ENCODE measurements at places on chromosomes 2 and 18.
A peak's percentile ranks its signal among the peaks of the same experiment; 100 is the strongest.

DNA sequence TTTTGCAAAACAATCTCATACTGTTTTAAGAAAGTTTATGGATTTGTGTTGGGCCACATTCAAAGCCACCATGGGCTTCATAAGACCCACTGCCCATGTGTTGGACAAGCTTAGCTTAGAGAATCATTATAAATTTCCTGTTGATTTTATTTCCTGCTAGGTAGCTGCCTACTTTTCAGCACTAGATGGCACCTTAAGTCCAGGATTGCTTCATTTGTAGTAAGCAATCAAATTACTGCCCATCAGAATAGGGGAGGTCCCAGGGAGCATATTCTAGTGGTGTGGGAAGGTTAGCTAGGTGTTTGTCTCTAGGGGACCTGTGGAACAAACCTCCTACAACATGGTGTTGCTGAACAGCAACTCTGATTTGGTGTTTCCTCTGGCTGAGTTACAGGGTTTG, 11.0 kb upstream of the DCDC2C start:
- no peak for DNase-seq

DNA sequence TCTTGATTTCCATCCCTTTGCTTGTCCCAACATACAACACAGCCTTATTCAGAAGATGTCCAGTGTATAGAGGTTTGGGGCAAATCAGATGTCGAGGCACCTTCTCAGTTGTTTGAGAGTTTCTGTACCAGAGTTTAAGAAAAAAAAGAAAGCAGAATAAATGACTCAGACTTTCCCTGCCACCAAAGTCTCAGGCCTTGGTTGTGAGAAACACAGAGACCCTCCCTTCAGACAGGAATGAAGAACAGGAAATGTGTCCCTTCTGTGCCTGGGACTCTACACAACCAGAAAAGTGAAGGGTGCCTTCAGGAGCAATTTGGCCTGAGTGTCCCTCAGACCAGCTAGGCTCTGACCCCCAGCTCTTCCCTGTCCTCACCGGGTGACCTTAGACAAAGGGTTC, 37.3 kb upstream of the REL start:
- no peak for DNase-seq

DNA sequence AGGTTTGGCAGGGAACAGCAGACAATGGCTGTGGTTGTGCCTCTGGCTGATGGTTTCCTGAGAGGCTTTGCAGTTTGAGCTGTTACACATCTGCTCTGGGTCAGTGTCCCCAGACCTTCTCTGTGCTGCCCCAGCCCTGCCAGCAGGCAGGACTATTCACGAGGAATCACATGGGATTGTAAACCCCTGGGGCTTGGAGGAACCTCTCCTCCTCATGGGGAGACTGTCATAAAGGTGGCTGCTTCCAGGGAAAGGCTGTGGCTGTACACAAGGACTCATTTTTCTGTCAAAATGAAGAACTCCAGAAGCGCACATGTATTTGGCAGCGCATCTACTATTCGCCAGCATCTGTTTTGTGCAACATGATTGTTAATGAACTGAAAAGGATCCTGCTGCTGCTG, 142.6 kb upstream of the CYP1B1 start:
- no peak for DNase-seq

- DNase-seq = no peak
Observed at GRCh38 chr2:169513926-169514325, 4.4 kb downstream of the KLHL41 start.

- DNase-seq = no peak
Observed at GRCh38 chr2:28137221-28137620, 246.7 kb downstream of the BABAM2 start.

- DNase-seq = no peak
Observed at GRCh38 chr2:123456416-123456815, 568.7 kb upstream of the CNTNAP5 start.

- no peak for DNase-seq
Observed at GRCh38 chr2:192498747-192499146, 304.0 kb upstream of the TMEFF2 start.

GRCh38 chr2:52117299-52117698, 1085.4 kb upstream of the NRXN1 start:
- DNase-seq = no peak

DNA sequence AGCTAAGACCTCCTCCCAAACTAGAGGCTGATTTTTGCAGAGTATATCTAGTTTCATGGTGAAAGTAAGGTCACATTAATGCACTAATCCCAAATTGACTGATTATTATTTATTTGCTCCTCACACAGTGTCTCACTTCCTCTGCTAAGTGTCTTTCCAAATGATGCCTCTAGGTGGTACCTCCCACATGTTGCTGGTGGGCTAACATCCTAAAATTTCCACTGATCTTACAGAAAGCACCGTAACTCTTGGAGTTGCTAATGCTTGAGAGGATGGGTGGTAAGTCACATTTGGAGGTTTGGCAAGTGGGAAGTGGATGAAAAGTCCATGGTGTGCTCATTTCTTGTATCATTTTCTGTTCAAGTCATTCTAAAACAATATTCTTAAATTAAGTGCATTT, 428.7 kb upstream of the GYPC start:
- DNase-seq = no peak

DNA sequence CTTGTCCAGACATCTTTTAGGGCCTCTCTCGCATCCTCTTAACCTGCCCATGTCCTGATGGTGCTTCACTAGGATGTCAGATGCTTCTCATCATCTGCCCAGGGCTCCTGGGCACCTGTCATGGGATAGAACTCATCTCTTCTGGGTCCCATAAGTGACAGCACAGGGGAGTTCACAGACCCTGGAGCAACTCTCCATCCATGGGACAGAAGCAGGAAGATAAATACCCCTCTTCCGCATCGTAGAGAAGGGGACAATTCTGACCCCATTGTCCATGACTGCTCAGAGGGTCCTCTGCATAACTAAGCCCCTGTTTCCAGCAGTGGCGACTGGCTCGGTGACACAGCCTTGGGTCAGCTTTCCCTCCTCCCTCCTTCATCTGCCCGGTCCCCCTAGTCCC, 82.3 kb downstream of the TWIST2 start:
- no peak for DNase-seq

- DNase-seq = no peak
Observed at GRCh38 chr2:240920783-240921231, 14.7 kb downstream of the CROCC2 start.

DNA sequence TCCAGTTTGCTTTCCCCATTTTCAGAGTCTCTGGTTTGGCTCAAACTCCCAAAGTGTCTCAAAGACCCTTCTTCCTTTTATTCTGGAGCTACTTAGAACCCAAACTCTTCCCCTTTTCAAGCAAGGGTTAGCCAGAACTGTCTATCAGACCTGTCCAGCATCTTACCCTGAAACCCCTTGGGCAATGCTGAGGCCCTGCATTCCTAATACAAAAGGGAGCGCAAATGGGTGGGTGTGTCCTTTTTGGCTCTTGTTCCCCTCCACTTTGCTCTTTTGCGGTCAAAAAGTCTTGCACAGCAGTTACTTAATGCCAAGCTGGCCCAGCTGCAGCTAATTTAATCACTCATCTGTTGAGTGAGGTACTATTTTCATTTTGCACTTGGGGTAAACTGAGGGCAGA, 231.2 kb upstream of the FOSL2 start:
- DNase-seq = no peak

GRCh38 chr2:108583903-108584520, 49.7 kb downstream of the LIMS1 start:
- peak; percentile 34 for DNase-seq

- DNase-seq = no peak
Observed at GRCh38 chr2:74935975-74936391, 22.5 kb upstream of the POLE4 start.

DNA sequence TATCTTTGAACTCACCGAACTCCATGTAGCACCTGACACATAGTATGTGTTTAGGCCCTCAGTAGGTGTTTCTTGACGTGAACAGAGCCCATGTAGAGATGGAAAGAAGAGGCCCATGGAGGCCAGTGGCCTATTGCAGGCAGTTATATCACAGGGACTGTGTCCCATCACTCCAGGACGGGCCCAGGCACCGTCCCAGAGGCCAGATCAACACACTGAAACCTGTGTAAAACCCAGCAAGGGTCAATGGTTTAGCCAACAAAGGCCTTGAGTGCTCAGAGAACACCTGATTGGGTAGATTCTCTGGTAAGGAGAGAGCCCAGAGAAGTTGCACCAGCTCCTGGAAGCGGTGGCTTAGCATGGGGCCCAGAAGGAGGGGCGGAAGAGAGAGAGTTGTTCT, 82.8 kb downstream of the INHBB start:
- DNase-seq = no peak

- DNase-seq = peak; percentile 16
Observed at GRCh38 chr2:229715895-229716507, 1.6 kb upstream of the DNER start.

DNA sequence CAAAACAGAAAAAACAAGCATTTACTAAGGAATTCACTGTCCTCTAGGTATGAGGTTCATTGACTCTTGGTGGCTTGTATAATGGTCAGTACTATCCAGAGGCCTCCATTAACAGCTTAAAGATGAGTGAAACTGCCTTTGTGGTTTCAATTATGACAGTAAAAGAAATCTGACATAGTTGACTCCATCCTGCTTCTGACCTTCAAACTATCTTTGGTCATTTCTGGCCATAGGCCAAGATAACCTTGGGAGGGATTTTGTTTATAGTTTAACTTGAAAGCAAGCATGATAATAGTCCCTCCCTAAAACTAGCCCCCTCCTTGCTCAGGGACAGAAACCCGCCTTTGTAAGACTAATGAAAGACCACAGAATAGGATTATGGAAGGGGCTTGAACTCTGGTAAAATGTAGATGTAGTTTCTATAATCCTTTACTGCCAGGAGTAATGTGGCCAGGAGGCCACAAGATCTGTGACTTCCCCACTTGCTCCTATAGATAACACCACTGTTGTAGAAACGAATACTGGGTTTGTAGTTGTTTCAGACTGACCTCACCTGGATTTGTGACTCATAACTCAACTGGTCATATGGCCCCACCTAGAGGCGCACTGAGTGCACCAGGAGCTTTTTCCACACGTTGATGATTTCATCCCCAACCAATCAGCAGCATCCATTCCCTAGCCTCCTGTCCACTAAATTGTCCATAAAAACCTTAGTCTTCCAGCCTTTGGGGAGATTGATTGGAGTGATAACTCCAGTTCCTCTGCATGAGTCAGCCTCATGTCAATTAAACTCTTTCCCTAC, 8.6 kb upstream of the PLEKHM3 start:
- DNase-seq = peak; percentile 12

DNA sequence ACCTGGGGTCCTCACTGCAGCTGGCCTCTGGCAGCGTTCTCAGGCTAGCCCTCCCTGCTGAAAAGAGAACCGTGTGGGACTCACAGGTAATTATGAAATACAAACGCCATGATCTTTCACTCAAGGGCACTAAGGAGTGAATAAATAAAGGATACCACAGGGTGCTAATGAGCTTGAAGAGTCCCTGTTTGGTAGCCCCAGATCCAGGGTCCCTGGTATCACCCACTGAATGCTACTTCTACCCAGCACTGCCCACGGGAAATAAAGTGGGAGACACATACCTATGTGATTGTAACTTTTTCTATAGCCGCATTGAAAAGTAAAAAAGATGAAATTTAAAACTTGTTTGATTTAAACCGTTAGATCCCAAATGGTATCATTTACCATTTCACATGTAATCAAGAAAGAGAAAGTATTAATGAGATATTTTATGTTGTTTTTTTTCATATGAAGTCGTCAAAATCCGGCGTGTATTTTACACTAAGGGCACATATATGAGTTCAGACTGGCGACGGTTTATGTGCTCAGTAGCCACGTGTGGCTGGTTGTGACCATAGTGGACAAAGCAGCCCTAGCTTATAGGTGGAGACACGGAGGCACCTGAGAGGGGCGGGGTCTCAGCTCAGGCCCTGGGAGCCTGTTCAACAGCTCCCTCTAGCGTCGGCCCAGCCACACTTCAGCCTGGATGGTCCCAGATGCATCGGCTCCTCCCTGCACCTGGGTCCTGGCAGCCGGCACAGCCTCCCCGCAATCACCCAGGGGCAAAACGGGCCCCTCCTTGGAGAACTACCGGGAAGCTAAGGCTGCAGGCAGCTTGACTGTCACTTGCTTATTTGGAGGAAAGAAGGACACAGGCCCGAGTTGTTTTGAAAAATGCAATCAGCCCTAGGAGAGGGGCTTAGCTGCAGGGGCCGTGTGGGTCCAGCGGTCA, 39.2 kb downstream of the ODC1 start:
- peak; percentile 82 for DNase-seq

DNA sequence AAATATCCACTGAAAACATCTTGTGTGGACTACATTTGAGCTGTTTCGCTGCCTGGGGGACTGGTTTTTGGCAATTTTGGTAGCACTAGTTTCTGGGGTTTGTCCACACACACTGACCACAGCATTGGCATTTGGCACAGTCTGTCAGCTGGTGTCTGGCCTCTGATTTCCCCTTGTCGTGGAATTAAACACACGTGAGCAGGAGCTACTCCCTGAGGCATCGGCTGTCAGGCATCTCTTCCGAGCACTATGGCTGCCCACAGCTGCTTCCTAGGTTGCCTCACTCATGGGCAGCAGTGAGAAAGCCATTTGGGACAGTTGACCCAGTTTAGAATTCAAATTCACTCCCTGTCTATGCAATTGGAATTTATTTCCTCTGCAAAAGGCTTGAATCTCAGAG, 46.8 kb upstream of the FZD5 start:
- no peak for DNase-seq

- no peak for DNase-seq
Observed at GRCh38 chr2:61845320-61845719, 8.5 kb downstream of the FAM161A start.

DNA sequence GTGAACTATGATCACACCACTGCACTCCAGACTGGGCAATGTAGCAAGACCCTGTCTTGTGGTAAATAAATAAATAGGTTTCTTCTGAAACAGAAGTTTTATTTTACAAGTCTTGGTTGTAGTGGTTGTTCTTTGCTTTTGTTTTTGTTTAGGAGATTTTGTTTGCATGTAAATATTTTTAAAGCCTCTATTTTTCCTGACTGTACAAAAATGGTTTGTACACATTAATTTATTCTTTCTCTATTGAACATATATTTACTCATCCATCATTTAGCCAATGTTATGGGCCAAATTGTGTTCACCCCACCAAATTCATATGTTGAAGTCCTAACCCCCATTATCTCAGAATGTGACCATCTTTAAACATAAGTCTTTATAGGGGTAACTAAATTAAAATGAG, 580.1 kb downstream of the EPHA4 start:
- no peak for DNase-seq

DNA sequence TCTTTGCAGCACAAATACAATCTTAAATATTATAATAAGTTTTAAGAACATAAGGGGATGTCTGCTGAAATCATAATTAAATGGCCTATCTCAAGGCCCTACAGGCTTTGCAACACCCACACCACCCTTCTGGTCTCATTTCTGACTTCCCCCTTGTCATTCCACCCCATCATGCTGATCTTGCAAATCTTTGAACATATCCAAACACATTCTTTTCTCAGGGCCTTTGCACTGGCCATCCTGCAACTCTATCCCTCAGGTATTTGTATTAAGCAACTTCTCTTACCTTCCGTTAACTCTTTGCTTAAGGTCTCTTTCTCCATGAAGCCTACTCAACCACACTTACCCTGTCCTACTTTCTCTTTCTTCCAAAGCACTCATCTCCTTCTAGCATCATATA, 51.8 kb upstream of the CCDC150 start:
- DNase-seq = no peak

GRCh38 chr2:227703280-227703732, 14.5 kb downstream of the SLC19A3 start:
- no peak for DNase-seq

All from stimulated activated CD4-positive, alpha-beta T cell treated with anti-CD3 and anti-CD28 coated beads, Interleukin-2, amount 100 ng/mL, for 48 hours (primary cell).